Common myeloid progenitor, CD34-positive (primary cell): ENCODE measurements at places on chromosomes 3 and 15.

DNA sequence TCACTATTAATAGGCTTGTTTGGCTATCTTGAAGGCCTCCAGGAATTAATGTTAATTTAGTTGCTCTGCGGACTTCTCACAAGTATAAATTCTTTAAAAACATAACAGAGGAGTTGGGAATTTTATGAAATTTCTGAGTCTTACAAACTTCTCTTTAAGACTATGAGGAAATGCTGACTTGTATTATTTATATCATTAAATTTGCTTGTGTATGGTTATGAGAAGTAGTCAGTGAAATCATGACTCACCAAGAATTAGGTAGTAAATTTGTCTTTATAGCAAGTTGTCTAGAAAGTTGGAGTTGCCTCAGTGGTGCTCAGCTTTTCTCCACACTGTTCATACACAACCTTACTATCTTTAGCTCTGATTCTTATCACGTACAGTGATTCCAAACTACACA, 26.5 kb downstream of the PHLDB2 start:
- DNase-seq, result no peak

- DNase-seq, result no peak
Measured at GRCh38 chr3:182268711-182269110, 524.6 kb upstream of the ATP11B start.

GRCh38 chr15:39413558-39413957, 167.3 kb upstream of the THBS1 start:
- DNase-seq, result no peak

DNA sequence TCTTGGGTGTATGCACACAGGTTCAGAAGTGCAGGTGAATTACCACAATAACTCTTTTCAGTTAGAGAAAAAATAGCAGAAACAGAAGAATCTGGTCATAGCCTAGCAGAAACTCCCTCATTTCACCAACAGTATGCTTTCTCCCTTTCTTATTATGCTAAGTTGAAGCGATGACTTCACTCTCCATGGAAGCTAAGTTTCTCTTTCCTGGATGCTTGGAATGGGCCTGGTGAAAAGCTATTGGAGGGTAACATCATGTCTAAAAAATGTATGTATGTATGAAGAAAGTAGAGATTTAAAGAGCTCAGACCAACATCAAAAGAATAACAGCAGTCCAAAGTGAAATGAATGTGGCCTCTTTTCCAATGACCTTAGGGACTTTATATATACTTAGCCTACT, 145.5 kb downstream of the TIGIT start:
- no peak for DNase-seq

- DNase-seq, result no peak
Measured at GRCh38 chr3:47356201-47356600, 24.6 kb upstream of the PTPN23 start.

DNA sequence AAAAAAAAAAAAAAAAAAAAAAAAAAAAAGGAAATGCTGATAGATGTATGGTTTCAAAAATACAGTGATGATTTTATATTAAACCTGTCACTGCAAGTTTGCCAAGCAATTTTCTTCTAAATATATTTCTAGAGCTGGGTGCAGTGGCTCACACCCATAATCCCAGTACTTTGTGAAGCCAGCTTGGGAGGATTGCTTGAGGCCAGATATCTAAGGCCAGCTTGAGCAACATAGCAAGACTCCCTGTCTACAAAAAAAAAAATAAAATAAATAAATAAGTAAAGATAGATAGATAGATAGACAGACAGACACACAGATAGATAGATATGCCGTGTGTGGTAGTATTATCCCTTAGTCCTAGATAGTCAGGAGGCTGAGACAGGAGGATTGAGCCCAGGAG, 41.4 kb upstream of the ST3GAL6 start:
- no peak for DNase-seq
